ENCODE measurements at places on chromosomes 2 and 18. TPM values are rescaled to one million over a fixed set of nuclear protein-coding genes. Genes with fewer than 3 reads are reported as not detected.

The CENPA gene
- 0.26 TPM for total RNA-seq

The IL36G gene
- not detected for total RNA-seq

The SERPINB10 gene
- 0.79 TPM for total RNA-seq

The ESPNL gene
- not detected for total RNA-seq

The CHN1 gene
- total RNA-seq = 2.6 TPM

The RAB31 gene
- total RNA-seq = 47.7 TPM

All from bronchial epithelial cell (primary cell).